GM19239 (cell line): ENCODE measurements at places on chromosomes 6 and 20.

GRCh38 chr20:11047559-11047958 is 373.8 kb upstream of the JAG1 start:
- DNase-seq, result no peak

GRCh38 chr6:1070085-1070521 is 241.8 kb upstream of the FOXQ1 start:
- DNase-seq, result no peak

DNA sequence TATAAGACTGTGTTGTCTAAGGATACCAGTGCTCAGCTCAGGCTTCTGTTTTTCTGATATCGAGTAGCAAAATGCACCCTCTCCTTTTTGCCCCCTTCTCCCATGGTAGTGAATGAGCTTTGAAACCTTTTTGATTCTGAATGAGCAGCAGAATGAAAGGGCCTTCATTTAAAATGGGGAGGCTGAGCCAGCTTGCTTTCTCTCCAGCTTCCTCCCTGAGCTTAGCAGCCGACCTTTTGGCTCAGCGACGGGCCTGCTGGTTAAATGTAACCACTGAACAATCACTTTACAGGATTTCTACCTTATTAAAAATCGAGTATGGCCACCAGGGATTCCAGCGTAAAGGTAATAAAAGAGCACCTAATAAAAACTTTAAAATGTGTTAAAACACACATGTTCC is 133.7 kb upstream of the SPACA1 start:
- no peak for DNase-seq

DNA sequence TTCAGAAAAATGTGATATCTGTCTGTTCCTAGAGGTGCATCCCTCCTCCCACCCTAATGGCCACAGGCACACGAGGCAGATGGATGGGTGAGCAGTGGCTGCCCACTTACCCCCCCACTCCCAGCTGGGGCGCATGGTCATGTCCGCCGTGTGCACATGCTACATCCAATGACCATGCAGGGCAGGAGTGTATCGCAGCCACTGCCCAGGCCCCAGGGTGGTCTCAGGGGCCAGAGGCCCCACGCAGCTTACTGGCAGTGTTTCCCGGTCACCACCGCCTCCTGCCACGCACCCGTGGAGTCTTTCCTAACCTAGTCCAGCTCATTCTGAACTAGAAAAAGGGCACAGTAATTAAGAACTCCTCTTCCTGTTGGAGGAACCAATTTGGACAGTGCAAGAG is 11.7 kb upstream of the HTR1B start:
- no peak for DNase-seq

DNA sequence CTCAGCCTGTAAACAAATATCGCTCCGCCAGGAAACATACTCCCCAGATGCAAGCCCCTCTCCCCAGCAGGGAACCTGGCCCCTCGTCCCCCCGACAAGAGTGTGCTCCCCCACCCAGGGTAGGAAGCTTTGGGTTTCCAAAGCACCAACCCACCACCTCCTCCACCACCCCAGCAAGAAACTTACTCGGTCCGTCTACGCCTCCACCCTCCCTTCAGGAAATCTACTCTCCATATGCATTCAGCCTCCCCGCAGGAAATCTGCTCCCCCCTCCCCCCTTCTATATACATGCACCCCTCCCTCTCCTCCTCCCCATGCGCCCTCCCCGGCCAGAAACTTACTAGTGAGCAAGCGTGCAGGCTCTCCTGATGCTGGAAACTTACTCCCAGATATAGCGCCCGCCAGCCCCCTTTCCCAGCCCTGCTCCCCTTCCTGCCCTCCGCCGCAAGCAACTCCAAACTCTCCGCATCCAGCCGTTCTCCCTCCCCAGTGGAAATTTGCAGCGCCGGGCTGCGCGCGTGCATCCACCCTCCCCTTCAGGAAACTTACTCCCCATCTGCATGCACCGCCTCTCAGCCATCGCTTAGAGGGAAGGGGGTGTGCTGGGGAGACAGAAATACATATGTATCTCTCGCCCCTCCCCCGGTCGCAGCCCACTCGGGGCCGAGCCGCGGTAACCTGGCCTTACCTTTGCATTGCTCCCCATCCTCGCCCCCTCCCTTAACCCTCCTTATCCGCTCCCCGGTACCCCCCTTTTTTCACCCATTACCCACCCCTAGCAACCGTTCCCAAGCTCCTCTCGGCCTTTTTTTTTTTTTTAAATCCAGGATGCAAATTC is at the start of gene TRERF1:
TRERF1 (minus strand) TSS at position 594 of the 838 bp plus-strand sequence. CDS start 182,336 bp downstream, outside the sequence.
- no peak for DNase-seq

- DNase-seq, result no peak
Observed at GRCh38 chr6:72849346-72849745, 227.5 kb downstream of the KCNQ5 start.

- no peak for DNase-seq
Observed at GRCh38 chr6:158789115-158789917, 29.9 kb downstream of the EZR start.
